ENCODE measurements at places on chromosomes 1 and 21.
A peak's percentile ranks its signal among the peaks of the same experiment; 100 is the strongest.

DNA sequence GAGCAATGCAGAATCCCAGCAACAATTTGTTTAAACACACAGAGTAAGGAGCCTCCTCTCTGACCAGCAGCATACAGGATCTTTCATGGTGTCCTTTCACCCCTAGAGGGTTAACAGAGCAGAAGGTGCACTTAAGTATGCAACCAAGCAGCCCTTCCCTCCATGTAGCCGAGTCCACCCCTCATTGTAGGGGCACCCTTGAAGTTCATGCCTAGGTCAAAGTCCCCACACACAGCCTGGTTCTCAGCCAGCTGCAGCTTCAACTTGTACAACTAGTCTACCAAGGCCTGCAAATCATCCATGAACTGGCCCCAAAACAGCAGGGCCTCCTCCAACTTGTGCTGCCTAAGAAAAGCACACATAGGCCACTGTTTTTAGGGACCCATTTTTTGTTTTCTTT is 7.0 kb upstream of the BMP8B start:
- no peak for DNase-seq

GRCh38 chr1:67299296-67299695 is 8.4 kb upstream of the IL12RB2 start:
- DNase-seq, result no peak

GRCh38 chr1:200520735-200521134 is 99.8 kb downstream of the KIF14 start:
- DNase-seq, result no peak

GRCh38 chr1:113042285-113043143 is 30.5 kb upstream of the LRIG2 start:
- DNase-seq, result peak; percentile 22

DNA sequence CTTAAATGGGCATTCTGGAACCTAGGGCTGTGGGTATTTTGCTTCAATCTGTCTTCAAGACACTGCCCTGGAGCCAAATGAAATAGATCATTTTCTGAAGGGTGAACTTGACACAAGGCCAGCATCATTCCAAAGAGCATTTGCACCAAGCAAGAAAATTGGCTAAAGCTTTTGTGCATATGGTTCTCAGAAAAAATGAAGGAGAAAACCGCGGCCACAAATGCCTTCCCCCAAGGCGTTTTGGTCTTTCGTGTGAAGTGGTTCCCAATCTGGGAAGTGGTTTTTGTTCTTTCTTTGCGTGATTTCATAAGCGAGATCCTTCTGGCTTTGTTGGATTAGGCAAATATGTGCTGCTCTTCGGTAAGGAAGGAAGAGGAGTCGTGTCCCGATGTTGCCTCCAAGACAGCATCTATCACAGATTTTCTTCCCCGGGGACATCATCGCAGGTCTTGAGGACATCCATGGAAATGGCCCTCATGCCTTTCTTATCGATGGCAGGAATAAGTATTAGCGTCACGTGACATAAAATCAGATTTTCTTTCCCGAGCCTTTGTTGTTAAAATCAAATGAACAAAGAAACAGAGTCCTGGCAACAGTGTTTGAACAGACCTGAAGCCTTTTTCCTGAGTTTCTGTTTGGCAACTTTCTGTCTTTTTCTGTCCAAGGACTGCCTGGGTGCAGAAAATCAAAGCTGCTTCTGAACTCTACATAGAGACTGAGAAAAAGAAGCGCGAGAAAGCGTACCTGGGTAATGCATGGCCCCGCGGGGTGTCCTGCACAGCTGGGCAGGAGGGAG is 31.0 kb downstream of the ATP5PO start:
- DNase-seq, result no peak

- DNase-seq, result no peak
Measured at GRCh38 chr1:1239614-1240347, 6.7 kb downstream of the C1QTNF12 start.

- peak; percentile 26 for DNase-seq
Measured at GRCh38 chr1:7549277-7550161, 221.6 kb upstream of the VAMP3 start.

- no peak for DNase-seq
Measured at GRCh38 chr21:45283035-45283610, 4.6 kb downstream of the POFUT2 start.

- no peak for DNase-seq
Measured at GRCh38 chr1:205204552-205204951, 7.0 kb downstream of the DSTYK start.

GRCh38 chr1:39919545-39919944 is 17.8 kb upstream of the MYCL start:
- DNase-seq, result peak; percentile 50

- no peak for DNase-seq
Measured at GRCh38 chr1:87880764-87881163, 552.1 kb downstream of the LMO4 start.

GRCh38 chr1:190717055-190717454 is 239.4 kb upstream of the BRINP3 start:
- no peak for DNase-seq

DNA sequence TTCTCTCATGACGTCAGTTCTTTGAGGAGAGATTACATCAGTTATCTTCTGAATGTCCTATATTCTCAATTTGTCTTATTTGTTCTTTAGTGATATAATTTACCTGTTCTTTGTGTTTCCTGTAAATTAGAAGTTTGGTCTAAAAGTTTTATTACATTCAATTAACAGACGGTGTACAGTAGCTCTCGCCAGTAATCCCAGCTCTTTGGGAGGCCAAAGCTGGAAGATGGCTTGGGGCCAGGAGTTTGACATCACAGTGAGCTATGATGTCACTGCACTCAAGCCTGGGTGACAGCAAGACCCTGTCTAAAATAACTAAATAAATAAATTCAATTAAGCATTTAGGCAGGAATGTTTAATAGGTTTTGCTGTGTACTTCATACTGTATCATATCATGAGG is 25.3 kb upstream of the IPP start:
- DNase-seq, result no peak

- DNase-seq, result no peak
Measured at GRCh38 chr1:109304226-109304920, 2.4 kb downstream of the MYBPHL start.

GRCh38 chr1:214470132-214470531 is 81.3 kb downstream of the PTPN14 start:
- no peak for DNase-seq

- no peak for DNase-seq
Measured at GRCh38 chr1:82995951-82996350, 1003.0 kb downstream of the TTLL7 start.

DNA sequence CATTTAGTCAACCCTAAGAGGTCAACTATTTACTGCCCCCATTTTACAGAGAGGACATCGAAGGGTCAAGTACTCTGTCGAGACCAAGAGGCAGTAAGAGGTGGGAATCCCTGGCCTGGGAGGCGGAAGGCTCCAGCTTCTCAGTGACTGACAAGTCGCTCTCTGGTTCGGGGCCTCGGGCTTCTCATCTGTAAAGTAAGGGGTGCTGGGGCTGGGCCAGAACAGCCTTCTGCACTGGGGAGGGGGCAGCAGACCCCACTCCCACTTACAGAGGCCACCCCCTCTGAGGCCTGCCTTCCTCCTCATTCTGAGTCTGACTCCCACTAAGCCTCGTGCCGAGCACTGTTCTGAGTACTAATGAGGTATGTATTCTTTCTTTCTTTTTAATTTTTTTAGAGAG is 17.0 kb upstream of the IFNLR1 start:
- no peak for DNase-seq

- DNase-seq, result peak; percentile 18
Measured at GRCh38 chr1:176897350-176898236, 266.9 kb downstream of the ASTN1 start.

DNA sequence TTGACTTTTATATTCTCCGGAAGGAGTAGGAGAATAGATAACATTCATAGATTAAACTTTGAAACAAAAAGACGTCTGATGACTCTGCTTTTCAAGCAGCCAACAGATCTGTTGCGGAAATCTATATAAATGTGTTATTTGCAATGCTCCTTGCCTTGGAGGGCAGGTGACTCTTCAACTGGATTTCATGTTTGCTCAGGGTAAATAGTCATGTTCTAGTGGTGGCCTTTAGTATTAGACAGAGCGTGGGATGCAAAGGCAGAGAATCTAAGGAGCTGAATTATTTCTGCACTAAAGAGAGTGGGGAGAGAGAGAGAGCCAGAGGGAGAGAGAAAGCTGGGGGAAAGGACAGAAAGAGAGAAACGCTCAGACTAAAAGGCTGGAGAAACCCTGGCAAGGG is 454.3 kb downstream of the AJAP1 start:
- DNase-seq, result no peak

GRCh38 chr1:219783605-219784235 is 144.6 kb downstream of the SLC30A10 start:
- no peak for DNase-seq

GRCh38 chr21:28426545-28426944 is 566.1 kb downstream of the LTN1 start:
- no peak for DNase-seq

DNA sequence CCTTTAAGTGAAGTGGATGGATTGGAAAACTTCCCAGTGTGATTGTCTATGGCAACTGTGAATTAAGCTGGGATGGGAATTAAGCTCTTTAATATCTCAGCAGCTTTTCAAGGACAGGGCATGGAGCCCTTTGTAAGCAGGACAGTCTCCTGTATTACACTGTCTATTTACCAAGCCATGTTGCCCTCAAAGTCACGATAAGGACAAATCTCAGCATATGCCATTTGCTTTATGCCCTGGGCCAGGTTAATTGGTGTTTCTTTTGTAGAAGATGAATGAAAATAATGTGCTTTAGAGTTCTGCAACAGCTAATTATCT is 17.6 kb downstream of the UTP25 start:
- no peak for DNase-seq

DNA sequence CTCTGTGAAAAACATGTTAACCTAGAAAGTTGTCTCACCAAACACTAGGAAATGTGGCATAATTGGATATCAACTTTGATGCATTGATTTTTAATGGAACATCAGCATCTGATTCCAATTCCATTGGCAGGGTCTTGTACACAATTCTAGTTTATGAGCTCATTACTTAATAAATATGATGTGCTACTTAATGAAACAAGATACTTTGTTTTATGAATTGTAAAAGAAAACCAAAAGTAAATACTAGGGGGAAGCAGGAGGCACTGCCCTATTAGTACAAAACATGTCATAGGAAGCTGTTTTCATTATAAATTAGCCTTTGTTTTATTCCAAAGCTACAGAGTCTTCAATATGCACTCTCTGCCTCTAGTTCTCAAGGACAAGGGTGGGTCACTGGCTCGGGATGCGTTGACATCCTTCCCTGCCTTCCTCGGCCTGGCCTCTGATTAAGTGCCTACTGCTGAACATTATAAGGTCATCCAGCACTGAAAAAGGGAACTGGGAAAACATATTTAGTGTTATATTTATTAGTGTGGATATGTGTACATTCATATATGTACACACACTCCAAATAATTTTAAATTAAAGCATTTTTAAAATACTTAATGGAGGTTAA is 185.2 kb downstream of the USH2A start:
- no peak for DNase-seq

DNA sequence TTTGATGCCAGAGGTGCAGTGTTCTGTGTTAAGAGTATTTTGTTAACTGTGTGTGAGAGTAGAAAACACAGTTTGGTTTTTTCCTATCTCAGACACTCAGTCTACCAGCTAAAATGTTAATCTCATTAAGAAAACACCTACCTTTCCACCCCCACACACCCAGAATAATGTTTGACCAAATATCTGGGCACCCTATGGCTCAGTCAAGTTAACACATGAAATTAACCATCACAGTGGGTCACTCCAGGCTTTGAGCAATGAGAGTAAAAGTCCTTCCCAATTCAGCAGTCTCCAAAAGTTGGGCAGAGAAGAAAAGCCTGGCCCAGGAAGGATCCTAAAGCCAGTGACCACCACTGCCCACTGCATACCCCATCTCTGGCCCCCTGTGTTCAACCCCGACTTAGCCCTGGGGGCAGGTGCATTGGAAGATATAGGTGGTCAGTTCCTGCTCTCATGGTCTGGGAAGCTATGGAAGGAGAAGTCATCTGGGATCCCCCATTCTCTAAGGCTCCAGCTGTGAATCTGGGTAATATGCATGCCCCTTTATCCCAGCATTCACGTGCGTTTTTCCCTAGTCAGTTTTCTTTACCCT is 50.2 kb upstream of the CSF3R start:
- DNase-seq, result no peak

DNA sequence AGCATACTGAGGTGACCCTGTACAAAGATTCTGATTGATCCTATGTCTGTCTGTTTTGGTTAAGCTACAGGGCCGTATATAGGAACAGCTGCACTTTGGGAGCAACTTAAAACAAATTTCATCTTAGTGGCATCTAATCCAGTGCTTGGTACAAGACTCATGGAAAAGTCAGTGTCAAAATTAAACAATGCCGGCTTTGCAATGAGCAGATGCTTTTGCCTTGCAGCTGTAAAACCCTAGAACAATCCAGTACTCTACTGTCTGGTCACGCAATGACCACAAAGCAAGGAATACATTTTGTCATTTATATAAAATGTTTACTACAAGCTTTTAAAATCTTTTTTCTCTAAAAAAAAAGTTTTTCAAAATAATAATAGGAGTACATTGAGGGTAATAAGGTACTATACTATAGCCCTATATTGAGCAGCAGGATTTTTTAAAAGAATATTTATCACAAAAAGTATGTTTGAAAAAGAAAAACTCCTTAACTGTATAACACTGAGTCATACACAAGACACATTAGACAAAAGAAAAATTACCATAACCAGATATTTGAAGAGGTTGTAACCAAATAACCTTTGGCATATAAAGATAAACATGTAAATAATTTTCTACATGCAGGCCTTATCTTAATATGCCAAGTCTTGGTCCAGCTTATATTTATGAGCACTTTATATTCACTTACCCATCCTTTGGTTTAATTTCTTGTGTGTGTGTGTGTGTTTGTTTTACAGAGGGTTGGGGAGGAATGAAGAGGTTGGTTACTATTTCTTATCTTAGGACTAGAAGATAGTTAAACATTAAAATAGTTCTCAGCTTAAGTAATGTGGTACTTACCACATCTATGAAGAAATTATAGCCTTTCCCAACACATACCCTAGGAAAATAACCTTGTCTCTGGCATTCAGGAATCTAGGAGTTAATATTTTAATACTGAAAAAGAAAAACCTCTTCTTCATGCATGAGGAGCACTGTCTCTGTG is 262.3 kb downstream of the FAF1 start:
- no peak for DNase-seq

- DNase-seq, result no peak
Measured at GRCh38 chr1:8122477-8123407, 96.6 kb upstream of the ERRFI1 start.

DNA sequence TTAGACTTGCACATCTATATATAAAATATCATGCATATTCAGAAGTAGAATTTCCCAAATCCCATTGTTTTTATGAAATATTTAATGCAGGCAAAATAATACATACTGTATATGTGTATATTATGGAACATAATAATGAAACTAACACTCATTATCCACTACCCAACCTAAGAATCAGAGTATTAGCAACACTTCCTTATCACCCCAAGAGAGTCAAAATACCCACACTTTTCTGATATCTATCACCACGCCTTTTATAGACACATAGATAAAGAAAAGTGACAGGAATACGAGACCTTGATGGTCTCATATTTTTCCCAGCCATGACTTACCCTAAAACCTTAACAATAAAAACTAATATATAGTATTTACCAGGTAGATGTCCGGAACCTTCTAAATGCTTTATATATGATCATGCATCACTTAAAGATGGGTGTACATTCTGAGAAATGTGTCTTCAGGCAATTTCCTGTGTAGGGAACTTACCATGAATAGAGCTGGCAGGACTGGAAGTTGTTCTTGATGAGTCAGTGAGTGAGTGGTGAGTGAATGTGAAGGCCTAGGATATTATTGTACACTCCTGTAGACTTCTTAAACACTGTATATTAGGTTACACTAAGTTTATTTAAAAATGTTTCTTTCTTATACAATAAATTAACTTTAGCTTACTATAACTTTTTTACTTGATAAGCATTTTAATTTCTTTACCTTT is 45.5 kb downstream of the TNFSF4 start:
- no peak for DNase-seq

GRCh38 chr1:91503975-91504530 is 3.4 kb downstream of the CDC7 start:
- no peak for DNase-seq
